ENCODE measurements at places on chromosomes 4 and X.

DNA sequence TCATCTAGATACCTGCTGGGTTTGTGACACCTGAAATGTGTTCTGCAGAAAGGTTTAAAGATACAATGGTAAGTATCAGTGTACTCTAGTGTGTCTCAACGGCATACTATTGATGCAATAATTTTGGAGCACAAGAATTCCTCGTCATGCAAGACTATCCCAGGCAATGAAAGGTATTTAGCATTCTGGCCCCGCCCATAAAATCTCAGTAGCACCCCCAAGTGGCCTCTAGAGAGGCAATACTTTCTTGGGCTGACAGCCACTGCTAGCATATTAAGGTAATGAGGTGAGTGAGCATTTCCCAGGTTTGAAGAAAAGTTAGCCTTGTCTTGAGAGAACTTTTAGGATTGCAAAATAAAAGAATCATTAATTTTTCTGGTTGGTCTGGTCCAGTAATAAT, 24.0 kb downstream of the TAB3 start:
- DNase-seq: no peak

DNA sequence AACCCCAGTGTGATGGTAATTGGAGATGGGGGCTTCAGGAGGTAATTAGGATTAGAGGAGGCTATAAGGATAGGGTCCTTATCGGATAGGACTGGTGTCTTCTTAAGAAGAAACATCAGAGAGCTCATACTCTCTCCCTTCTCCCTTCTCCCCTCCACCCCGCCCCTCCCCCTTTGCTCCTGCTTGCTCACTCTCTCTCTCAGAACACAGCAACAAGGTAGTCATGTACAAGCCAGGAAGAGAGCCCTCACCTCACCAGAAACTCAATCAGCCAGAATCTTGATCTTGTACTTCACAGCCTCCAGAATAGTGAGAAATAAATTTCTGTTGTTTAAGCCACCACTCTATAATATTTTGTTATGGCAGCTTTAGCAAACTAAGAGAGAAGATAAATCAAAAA, 4.5 kb downstream of the DDX60L start:
- DNase-seq: no peak

DNA sequence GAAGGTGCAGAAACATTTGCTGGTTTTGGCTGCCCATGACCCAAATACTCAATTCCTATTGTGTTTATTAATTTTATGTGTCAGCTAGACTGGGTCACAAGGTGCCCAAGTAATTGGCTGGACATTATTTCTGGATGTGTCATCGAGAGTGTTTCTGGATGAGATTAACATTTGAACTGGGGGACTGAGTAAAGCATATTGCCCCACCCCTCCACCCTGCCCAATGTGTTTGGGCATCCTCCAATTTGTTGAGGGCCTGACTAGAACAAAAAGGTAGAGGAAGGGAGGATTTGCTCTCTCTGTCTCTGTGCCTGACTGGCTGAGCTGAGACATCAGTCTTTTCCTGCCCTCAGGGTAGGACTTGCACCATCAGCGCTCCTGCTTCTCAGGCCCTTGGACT, 29.7 kb upstream of the LCORL start:
- DNase-seq: no peak

DNA sequence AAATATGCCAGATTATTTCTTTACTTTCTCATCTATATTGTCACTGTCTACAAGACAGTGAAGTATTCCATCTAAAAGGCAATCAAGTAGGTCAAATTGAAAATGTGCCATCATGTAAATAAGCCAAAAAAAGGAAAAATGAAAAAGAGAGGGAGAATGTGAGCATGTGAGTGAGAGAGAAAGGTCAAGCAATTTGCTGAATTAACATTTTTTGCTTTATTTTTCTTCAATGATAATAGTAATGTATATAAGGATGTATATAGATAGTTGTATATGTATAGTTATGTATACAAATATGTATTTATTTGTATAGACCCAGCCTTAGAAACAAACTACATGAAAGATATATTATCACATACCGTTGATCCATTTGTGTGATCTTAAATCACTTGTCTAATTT, 11.5 kb downstream of the CXCL8 start:
- DNase-seq: no peak

DNA sequence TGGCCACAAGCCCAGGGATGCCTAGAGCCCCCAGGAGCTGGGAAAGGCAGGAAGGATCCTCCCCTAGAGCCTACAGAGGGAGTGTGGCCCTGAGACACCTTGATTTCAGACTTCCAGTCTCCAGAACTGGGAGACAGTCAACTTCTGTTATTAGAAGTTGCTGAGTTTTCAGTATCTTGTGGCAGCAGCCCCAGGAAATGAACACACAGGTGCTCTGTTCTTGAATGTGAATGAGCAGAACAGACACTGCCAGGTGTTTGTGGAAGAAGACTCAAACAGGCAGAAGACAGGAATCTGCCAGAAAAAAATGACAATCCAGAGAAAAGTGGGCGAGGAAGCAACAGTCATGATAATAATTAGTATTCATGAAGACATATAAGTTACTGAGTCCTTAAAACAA, 64.5 kb upstream of the STS start:
- no peak for DNase-seq

GRCh38 chr4:36039026-36039425, 205.3 kb downstream of the ARAP2 start:
- DNase-seq: no peak

DNA sequence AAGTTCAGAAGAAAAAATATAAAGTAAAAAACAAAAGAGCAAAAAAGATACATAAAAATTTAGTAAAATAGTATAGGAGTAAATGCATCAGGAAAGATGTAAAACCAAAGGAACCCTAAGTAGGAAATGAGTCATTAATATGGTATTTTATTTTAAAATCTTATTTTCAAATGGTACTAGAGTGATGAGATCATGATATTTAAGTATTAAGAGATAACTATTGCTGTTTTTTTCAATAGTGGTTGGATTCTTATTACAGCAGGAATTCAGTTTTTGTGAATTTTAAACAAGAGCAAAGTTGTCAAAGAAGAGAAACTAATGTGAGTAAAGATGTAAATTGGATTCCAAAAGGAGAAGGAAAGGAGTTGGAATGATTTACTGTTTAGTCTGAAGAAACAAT, 20.0 kb downstream of the EMCN start:
- DNase-seq: no peak

GRCh38 chr4:26496207-26496783, 6.0 kb upstream of the CCKAR start:
- DNase-seq: no peak

DNA sequence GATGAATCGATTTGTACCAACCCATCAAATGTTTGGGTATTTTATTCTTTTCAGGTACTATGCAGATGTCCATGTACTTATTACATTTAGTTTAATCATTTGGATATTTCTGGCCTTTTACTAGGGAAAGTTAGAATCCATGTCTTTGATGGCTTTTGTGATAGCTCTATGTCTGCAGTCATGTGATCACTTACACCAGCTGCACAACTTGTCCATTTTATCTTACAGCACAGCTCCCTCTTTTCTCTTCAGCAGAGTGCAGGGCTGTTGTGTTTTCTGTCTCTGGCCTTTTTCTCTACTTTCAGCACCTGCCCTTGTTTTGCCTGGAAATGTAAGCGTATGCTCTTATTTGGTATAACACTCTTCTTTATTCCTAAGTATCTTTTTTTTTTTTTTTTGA, 30.6 kb downstream of the WWC2 start:
- no peak for DNase-seq

GRCh38 chrX:114152130-114152529, 431.8 kb upstream of the HTR2C start:
- DNase-seq: no peak
